ENCODE measurements at places on chromosomes 12 and 14. TPM values are rescaled to one million over a fixed set of nuclear protein-coding genes. Genes with fewer than 3 reads are reported as not detected.
A peak's percentile ranks its signal among the peaks of the same experiment; 100 is the strongest.

The RFLNA gene
- total RNA-seq: not detected

The TAS2R19 gene
- total RNA-seq: 2.9 TPM

The OXA1L gene
- 174 TPM for total RNA-seq

The HOXC10 gene
- not detected for total RNA-seq

The KLHDC1 gene
- total RNA-seq: 5.7 TPM

The PRB2 gene
- not detected for total RNA-seq

The TIMELESS gene
- total RNA-seq: 35.0 TPM

The CD27 gene
- 43.8 TPM for total RNA-seq

The TMTC1 gene
- total RNA-seq: not detected

DNA sequence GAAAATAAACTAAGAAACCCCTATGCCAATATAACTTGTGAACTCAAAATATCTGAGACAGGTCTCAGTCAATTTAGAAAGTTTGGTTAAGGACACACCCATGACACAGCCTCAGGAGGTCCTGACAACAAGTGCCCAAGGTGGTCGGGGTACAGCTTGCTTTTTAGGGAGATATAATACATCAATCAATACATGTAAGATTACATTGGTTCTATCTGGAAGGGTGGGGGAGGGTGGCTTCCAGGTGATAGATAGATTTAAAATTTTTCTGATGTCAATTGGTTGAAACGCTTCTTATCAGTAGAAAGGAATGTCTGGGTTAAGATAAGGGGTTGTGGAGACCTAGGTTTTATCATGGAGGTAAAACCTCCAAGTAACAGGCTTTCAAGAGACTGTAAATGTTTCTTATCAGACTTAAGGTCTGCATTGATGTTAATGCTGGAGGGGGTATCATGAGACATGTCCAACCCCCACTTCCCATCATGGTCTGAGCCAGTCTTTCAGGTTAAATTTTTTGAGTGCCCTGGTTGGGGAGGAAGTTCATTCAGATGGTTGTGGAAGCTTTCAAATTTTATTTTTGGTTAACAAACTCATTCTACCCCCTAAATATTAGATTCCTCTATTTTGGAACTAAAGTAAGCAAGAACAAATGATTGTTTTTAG is 82.0 kb upstream of the RASSF8 start:
- DNase-seq: no peak

- DNase-seq: no peak
Observed at GRCh38 chr14:31122098-31122611, 85.4 kb downstream of the HECTD1 start.

GRCh38 chr14:56635041-56635440 is 55.4 kb downstream of the TMEM260 start:
- no peak for DNase-seq

DNA sequence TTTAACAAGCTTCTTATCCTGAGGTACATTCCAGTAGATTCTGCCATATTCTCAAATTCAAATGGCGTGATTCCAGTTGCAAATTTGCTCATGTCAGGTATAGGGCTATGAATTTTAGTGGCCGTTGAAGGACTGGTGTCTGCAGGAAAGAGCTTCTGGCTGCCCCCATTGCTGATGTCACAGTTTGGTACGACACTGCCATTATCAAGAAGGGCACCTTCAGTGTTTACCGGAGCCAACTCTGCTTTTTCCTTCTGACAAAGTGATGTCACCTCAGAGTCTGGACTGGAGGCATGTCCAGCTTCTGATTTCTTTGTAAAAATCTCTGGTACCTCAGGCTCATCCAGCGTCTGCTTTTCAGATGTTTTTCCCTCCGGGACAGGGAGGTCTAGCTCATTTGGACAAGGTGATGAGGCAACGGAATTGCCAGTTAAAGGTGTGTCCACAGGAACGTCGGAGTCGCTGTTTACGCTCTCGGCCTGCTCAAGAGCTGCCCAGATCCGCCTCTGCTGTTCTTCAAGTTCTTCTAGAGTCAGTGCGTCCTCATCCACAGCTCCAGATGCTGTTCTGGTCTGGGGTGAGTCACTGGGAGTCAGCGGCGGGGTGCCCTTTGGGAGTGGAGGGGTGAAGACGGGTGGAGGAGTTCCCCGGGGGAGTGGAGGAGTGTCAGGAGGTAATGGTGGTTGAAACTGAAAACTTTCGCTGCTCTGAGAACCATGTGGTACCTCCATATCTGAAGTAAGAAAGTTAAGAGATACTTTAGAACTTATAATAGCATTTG is 27.0 kb downstream of the ZCCHC8 start:
- no peak for DNase-seq

DNA sequence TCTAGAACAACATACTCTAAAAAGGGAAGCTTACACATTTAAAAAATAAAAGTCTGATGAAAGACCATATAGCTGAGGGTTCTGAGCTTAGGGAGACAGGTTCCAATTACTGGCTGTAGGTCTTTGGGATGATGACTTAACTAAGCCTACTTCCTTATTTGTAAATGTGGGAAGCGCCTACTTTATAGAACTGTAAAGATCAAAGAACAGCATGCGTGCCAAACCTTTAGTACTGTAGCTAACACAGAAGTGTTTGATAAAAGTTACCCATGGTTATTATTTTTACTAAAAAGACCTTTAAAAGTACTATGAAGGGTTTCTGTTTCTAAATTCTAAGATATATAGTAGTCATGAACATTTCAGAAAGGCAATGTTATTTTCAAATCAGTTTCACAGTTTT is 35.7 kb downstream of the STK38L start:
- DNase-seq: no peak

DNA sequence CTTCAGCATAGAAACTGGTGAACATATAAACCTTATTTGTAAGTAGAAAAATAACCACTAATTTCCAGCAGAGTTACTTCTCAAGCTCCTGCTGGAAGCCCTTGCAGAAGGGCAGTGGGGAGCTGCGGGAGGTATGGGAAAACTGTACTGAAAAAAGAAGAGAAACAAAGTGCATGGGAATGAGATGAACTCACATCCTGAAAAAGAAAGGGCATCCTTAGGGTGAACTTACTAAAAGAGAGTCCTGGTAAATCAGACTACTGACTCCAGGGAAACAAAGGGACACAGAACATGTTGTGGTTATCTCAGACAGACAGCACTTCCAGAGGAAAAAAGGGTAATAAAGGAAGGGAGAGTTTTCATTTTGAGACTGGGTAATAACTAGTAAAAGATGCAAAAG is 515.1 kb downstream of the RPL10L start:
- no peak for DNase-seq

GRCh38 chr12:58850826-58851225 is 69.5 kb downstream of the LRIG3 start:
- DNase-seq: no peak

DNA sequence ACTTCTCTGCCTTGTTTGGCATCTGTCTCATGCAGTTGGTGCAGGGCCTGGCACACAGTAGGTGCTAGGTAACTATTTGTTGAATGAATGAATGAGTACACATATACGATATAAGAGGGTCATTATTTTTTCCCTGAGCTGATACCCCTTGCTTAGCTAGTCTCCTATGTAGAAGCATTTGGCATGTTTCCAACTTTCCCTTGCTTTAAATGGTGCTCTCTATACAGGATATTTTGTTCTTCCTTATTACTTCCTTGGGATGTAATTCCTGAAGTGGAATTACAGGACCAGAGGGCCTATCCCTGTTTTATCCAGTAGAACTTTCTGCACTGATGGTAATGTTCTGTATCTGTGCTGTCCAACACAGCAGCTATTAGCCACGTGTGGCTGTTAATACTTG is 250.1 kb upstream of the PWP1 start:
- DNase-seq: no peak

DNA sequence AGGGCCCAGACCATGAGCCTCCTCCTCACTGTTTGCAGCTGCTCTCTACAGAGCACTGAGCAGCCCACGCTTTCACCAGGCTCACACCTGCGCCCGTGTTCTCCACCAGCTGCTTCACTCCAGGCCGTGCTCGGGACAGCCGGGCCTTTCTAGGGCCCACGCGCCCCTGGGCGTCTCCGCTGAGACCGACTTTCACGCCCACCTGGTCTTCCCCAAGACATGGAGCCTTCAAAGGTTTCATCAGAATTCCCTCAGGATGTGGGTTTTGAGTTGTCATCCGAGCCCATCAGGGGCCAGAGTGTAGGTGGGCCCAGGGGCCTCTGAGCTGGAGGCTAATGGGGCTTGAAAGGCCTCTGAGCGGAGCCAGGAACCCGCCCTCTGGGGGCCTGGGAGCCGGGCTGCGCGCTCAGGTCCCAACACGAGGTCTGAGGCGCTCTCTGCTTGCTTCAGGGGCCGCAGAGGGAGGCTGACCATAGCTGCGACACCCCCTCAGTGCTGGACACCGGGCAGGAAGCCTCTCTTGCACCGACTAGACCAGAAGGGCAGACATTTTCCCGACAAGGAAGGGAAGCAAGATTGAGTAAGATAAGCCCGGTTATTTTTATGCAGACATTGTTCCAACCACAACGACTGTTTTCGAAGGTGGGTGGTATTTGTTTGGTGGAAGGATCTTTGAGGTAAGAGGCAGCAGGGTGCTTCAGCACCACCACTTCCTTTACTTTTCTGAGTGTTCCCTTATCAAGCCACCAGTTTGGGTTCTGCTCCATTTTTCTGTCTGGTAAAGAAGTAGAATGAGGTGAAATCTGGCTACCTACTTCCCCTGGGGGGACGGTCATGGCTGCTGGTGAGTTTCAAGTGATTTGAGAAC is 125.0 kb upstream of the FUT8 start:
- peak; percentile 60 for DNase-seq

GRCh38 chr14:88013750-88014349 is 8.9 kb downstream of the GPR65 start:
- no peak for DNase-seq

DNA sequence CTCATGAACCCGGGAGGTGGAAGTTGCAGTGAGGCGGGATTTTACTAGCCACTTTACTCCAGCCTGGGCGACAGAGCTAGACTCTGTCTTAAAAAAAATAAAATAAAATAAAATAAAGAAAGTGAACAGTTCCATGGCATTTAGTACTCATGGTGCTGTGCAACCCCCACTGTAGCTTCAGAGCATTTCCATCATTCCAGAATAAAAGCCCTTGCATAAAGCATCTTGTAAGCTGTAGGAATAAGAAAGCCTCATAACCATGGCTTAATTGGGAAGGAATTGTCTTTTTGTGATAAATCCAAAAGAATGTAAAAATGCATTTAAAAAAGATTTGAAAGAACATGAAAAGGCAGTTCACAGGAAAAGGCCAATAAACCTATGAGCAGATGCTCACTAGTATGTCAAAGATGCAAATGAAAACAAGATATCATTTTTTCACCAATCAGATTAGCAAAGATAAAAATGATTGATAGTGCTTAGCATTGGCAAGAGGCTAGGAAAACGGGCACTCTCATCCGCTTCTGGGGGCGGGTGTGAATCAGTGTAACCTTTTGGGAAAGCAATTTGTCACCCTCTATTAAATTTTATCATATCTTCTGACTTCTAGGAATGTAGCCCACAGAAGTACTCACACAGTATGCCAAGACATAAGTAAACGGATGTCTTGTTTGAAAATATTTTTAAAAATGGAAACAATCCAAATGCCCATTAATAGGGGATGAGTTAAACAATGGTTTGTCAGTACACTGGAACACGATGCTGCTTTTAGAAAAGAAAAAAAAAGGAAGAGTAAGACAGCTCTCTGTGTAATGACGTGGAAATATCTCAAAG is 46.6 kb downstream of the CFAP251 start:
- DNase-seq: no peak

- no peak for DNase-seq
Observed at GRCh38 chr14:39247256-39247655, 13.5 kb downstream of the MIA2 start.

GRCh38 chr12:100265732-100266584 is 921 bp downstream of the DEPDC4 start:
- no peak for DNase-seq

GRCh38 chr12:84919271-84919670 is 6.7 kb upstream of the SLC6A15 start:
- no peak for DNase-seq

- DNase-seq: no peak
Observed at GRCh38 chr12:124123296-124124000, 150.4 kb downstream of the ZNF664 start.

GRCh38 chr12:10634427-10634826 is 21.0 kb upstream of the MAGOHB start:
- no peak for DNase-seq

DNA sequence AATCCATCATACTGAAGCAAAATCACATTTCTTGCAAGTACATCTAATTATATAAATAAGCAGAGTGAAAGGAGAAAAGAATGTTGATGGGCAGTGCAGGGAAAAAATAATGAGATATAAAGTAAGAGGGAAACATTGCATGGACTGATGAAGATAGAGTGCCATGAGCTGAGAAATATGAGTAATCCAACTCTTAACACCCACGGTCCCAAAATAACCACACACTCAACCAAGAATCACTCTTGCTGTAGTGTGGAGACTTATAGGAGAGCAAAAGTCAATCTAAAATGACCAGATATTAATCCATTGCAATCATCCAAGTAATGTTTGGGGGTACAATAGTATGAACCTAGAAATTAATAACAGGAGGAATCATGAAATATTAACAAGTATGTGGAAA is 40.2 kb downstream of the MYF5 start:
- DNase-seq: no peak

DNA sequence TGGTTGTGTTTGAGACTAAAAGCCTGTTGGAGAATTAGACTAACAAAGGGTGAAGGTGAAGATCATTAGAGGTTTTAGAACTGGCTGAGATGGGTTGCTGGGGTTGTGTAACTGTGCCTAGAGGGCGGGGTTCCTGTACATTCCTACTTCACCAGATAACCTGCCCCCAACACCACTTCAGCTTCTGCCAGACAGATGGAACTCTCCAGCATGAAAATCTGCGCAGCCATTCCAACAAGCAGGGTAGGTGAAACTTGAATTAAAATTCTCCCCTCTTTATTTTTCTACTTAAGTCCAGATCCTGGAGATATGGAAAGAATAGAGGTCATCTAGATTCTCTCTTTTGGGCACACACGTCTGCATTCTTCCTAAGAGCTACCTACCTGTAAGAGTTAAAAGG is 6.0 kb downstream of the FOXG1 start:
- DNase-seq: no peak

DNA sequence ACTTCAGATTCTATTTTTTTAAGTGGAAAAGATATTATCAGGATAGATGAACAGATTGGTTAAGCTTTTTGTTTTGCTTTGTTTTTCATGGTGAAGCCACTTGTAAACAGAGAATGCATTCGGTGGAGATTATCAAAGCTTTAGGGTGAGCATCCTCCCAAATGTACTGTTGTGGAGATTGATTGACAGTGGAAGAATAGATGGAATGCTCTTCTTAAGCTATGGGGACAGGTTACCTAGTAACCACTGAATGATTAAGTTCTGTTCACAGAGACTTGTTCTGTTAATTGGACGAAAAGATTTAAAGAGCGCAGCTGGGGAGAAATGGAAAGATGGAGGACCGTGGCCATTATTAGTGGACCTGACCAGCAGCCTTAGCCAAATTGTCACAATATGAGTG is 21.8 kb upstream of the SPATA7 start:
- DNase-seq: no peak
